ENCODE measurements at places on chromosomes 1 and 21.

GRCh38 chr1:203040513-203041275 is 14.4 kb downstream of the PPFIA4 start:
- no peak for DNase-seq

DNA sequence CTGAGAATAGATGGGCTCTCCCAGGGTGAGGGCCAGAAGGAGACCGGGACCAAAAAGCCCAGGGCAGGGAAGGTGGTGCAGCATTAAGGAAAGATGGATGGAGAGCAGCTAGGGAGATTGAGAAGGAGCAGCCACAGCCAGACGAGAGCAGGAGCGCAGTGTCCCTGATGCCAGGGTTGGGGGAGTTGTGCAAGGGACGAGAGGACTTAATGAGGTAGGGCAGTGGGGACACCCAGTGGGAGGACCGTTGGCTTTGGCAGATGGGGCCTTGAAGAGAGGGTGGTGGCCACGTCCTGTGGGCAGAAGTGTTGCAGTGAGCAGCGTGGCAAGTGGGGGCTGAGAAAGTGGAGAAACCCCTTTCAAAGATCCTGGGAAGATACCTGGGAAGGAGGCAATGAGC is 38.0 kb upstream of the KDM4A start:
- peak; percentile 30 for DNase-seq

DNA sequence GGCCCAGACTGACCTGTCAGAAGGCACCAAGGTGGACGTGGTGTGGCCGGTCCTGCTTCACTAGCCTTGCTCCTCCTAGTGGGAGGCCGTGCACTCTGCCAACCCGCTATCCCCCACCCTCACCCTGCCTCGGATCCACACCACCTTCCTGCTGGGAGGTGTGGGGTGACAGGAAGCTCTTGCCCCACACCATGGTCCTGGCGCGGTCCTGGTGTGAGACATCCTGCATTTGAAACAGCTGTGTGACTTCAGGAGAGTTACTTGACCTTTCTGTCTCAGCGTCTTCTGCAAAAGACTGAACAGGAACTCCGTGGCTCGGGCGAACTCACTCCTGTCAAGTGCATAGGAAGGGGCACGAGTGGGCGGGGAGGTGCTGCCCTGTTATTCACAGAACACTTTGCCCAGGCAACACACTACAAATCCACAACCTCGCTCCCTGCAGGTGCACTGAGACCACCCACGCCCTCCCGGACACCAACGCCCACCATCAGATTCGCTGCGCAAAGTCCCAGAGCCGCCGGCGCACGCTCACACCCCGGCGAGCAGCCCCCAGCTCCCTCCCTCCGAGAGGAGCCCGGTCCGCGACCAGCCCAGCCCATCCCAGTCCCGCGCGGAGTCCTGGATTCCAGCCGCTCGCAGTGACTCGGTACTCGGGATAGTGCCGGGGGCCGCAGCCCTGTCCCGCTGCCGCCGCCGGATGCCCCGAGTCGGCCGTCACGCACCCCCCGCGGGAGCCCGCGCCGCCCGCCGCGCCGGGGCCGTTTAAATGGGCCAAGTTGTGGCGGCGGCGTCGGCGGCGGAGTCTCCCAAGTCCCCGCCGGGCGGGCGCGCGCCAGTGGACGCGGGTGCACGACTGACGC is at the start of gene SAMD11:
Gene SAMD11, plus strand, starts transcription at position 793 of the 860 bp plus-strand sequence. CDS start 509 bp downstream, outside the sequence.
- DNase-seq = peak; percentile 81

DNA sequence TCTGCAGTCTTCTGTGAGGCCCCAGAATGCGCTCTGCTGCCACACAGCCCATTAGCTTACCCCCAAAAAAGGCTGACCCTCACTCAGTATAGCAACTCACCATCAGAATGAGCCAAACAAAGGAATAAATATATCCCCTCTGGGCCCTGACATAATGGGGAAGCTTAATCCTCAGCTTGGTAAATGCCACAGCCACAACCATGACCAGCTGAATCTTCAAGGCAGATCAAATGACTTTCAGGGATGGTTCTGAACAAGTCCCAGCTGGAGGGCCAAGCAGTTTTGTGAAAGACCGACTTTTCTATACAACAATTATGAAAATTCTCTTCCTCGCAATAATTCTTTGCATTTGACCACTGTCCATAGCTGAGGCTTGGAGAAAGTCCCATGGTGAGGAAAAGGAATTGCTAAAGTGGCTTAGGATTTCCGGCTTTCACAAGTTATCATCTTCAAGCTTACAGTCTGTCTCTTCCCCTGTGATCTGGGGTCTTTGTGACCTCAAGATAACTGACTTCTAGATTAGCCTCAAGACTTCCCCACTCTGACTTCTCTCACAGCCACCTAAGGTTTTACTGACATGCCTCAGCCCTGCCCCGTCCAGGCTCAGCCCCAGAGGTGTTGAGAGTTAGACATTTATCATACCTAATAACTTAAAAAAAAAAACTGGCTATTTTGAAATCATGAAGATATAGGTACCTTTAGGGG is 47.8 kb upstream of the PBX1 start:
- no peak for DNase-seq

- DNase-seq = no peak
These were observed 11.7 kb upstream of the IFNLR1 start for GRCh38 chr1:24198766-24199165.

- no peak for DNase-seq
These were observed 24.6 kb downstream of the RPS6KA1 start for GRCh38 chr1:26553942-26554682.

DNA sequence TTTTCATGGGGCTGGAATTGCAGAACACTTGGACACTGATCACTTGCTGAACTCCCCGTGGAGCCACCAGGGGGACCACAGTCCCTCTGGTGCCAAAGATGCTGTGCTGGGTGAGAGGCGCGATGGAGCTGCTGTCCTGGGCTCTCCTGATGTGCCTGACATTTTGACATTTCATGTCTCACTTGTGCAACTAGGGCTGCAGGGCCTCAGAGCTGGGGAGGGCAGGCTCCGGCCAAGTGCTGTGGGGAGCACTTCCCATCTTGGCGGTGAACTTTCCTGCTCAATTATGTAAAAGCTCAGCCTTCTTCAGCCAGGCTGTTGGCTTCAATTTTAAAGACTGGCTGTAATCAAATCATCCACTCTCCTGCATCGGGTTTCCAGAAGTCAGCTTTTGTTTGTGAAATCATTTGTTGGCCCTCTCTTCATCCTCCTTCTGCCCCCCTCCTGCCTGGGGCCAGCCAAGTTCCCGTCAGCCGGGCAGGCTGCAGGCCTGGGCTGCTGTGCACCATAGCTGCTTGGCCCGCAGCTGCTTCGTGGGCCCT is 36.8 kb downstream of the KCNAB2 start:
- DNase-seq = no peak

DNA sequence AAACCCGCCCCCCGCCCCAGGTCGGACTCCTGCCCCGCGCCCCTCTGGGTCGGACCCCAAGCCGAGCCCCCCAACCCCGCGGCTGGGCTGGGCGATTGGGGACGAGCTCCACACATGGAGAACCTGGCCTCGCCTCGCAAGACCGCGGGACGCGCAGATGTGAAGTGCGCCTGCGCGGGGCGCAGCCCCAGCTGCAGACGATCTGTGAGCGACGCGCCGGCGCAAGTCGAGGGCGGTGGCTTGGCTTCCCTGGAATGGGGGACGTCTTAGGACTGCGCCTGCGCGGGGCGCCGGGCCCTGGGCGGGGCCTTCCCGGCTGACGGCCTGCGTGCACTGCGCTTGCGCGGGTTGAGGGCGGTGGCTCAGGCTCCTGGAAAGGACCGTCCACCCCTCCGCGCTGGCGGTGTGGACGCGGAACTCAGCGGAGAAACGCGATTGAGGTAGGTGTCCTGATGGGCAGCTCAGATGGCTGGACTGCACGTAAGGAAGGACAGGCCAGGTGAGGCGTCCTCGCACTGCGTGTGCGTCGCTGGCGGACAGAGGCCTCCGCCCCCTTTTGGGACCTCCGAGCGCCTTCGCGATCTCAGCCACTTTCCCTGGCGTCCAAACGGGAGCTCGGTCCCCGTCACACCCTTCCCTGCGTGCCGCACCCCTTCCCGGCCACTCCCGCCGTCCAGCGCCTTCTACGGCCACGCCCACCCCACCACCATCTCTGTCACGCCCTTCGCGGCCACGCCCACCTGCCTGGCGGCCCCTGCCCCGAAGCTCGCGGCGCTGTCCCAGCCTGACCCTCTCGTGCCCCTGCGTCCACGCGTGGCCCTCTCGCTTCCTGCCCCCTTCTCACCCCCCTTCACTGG is at the start of gene PRMT2:
Gene PRMT2, plus strand, starts transcription at position 351 of the 857 bp plus-strand sequence. CDS start 1,278 bp downstream, outside the sequence.
- DNase-seq = peak; percentile 100

DNA sequence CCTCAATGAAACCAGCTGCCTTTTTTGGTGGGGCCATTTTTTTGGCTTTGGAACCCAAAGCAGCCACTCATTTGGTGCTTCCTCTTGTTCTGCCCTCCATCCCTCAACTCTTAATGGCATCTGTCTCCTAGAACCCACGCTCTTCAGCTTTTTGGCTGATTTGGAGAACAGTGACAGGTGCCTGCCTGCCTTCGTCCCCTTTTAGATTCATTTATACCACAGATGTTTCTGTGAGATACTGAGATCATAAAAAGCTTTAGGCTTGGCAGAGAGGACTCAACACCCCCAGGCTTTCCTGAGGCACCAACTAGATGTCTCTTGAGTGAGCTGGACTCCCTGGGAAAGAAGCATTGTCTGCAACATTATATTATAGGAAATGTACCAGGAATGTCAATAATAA is 20.4 kb upstream of the YTHDF2 start:
- DNase-seq = no peak

DNA sequence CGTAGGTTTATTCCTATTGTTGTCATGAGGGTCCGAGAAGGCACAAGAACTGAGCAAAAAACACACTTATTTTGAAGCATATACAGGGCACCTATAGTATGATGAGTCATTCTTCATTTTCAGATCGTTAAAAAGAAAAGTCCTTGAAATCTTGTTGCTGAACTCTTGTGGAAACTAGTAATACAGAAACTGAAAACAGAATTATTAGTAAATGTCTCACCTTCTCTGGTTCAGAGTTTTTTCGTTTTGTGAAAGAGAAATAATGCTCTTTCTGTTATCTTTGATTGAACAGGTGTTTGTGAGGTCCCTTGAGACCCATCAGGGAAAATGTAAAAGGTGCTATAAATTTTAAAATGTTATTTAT is 102.0 kb upstream of the COA6 start:
- no peak for DNase-seq

- DNase-seq = no peak
These were observed 9.2 kb downstream of the S100A10 start for GRCh38 chr1:151984313-151984956.

- no peak for DNase-seq
These were observed 87.5 kb upstream of the KIF26B start for GRCh38 chr1:245067257-245067656.

DNA sequence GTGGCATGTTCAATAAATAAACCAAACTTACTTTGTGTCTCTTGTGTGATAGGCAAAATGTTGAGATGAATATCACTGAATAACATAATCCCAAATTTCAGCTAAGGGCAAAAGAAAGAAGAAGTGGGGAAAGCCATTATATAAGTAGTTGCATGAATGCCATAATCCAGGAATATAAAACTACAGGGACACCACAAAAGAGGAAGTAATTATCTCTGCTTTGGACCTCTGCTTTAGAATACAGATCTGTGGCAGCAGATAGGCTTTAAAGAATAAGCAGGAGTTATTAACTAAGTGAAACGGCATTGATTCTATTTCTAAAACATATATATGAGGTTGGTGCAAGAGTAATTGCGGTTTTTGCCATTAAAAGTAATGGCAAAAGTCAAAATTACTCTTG is 288.5 kb upstream of the SNX7 start:
- no peak for DNase-seq

GRCh38 chr1:106055855-106056254 is 1000.6 kb upstream of the PRMT6 start:
- no peak for DNase-seq

DNA sequence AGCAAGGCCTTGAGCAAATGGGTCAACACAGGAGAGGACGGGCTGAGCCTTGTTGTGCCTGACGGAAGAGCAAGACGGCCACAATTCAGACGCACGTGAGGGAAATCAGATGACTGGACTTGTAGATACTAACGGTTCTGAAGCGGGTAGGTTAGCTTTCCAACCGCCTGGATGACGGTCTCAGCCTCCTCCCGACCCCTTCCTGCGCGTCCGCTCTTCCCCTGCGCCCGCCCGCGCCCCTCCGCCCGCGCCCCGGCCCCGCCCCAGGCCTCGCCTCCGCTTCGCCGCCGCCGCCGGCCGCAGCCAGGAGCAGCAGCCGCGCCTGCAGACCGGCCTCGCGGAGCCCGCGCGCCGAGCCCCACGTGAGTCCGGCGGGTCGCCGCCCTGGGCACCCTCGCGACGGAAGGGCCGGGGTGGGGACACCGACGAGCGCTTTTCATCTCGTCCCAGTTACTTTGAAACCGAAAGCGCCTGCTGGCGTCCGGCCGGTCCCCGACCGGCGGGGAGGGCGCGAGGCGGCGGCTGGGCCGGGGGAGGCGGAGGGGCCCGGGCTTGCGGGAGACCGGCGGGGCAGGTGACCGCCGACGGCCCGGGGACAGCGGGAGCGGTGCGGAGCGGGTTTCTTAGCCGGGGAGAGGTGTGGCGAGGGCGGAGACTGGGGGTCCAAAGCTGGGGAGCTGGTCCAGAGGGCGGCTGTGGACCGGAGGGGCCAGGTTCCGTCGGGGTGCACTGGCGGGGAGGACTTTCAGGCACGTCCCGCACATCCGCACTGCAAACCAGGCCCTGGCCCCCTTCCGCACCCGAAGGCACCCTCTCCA is at the start of gene TRAF5:
Gene TRAF5, plus strand, starts transcription at position 306 of the 818 bp plus-strand sequence. CDS start 26,407 bp downstream, outside the sequence.
- peak; percentile 83 for DNase-seq

- no peak for DNase-seq
These were observed 55.6 kb downstream of the DDR2 start for GRCh38 chr1:162687870-162688269.

- no peak for DNase-seq
These were observed 43.7 kb downstream of the COL6A1 start for GRCh38 chr21:46025113-46025770.

DNA sequence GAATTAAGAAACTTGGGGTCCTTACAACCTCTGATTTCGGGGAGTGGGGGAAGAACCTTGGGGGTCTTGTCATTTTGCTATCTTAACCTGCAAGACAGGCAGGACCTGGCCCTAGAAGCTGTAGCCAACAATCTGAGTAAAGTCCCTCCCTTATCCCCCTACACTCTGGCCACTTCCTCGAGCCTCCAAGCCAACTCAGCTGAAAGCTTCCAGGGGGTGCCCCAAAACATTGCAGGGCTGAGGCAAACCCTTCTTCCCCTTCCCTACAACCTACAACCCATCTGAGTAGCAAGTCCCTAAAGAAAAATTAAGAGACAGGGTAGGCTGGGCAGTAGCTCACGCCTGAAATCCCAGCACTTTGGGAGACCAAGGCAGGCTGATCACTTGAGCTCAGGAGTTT is 5.0 kb downstream of the CERS2 start:
- DNase-seq = no peak

DNA sequence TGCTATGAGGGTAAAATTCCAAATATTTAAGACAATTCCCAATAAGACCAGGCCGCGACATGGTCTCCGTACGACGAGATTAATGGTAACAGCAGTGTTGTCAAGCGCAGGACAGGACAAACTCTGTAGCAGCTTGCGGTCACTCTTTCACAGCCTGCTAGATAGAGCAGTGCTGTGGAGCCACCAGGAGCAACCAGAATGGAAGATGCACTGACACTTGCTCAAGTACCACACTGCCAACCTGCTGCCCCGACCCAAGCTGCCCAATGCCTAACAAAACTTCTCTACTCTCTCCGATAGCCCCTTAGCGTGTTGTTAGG is 636 bp downstream of the WARS2 start:
- no peak for DNase-seq
